ENCODE measurements at places on chromosomes 2 and 18.

DNA sequence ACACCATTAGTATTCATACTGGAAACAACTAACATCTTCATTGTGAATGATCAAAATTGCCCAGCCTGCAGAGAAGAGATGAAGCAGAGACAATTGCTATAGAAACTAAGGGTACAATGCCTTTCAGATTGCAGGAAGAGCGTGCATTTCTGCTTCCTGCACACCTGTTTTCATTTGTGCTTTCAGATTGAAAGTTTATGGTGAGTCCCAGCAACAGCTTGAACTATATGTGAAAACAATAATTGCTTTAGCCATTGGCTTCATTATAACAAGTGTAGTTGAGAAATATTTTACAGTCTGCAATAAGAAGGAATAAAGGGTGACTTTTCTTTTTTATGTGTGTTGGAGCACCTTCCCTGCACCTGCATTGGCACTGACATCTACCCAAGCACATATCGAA, 136.3 kb downstream of the CD8B2 start:
- DNase-seq, result no peak

GRCh38 chr2:229340086-229340760, 69.1 kb upstream of the PID1 start:
- no peak for DNase-seq

- no peak for DNase-seq
Measured at GRCh38 chr18:61953161-61953560, 60.4 kb upstream of the RNF152 start.

DNA sequence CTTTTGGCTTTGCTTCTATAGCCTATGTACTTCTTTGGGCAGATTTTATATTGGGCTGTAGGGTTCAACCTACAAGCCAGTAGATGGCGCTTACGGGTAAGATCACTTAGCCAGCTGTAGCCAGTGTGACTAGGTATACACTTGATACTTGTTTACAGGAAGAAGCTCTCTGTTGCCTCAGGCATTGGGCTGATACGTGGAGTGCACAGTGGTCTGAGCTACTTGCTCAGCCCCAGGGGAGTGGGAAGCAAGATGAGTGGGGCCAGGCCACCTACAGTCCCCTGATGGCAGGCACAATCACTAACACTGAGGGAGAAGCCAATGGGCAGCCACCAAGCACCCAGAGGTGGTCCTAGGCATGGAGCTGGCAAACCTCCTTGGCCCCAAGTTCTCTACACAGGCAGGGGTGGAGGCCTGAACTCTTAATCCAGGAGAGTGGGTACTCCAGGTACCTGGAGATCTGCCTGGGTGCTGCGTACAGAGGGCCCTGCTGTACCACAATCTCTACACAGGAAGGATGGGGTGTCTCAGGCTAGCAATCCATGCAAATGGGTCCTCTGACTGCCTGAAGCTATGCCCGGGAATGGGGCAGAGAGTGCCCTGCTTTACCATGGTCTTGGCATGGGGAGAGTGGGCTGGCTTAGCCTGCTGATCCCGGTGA, 122.2 kb downstream of the NCOA1 start:
- no peak for DNase-seq

GRCh38 chr18:24054130-24054529, 39.6 kb downstream of the TTC39C start:
- DNase-seq, result no peak

GRCh38 chr2:199307461-199307860, 150.3 kb downstream of the SATB2 start:
- no peak for DNase-seq

- no peak for DNase-seq
Measured at GRCh38 chr18:32114293-32114942, 22.7 kb downstream of the RNF138 start.

DNA sequence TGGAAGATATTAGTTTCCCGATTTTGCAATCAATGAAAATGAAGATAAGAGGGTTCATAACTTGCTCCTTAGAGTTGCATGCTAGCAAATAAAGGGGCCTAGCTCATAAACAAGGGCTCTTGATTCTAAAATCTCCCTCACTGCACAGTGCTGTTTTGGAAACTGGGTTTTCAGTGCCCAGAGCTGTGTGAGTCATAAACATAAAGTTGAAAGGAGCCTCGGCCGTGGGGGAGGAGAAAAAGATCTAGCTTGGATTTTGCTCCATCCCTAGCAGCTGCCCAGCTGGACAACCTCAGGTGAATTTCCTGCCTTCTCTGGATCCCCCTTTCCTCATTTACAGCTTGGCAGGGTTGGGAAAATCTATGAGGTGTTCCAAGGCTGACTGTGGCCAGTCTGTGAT, 42.5 kb downstream of the LYPD1 start:
- DNase-seq, result no peak

- DNase-seq, result no peak
Measured at GRCh38 chr2:174383796-174384195, 11.7 kb upstream of the SCRN3 start.

- no peak for DNase-seq
Measured at GRCh38 chr2:136143603-136144451, 25.9 kb upstream of the CXCR4 start.

GRCh38 chr2:24471662-24472061, 19.4 kb upstream of the NCOA1 start:
- no peak for DNase-seq

GRCh38 chr2:175595139-175595538, 406.9 kb downstream of the LNPK start:
- DNase-seq, result no peak

GRCh38 chr18:11987527-11987926, 6.2 kb downstream of the IMPA2 start:
- no peak for DNase-seq

DNA sequence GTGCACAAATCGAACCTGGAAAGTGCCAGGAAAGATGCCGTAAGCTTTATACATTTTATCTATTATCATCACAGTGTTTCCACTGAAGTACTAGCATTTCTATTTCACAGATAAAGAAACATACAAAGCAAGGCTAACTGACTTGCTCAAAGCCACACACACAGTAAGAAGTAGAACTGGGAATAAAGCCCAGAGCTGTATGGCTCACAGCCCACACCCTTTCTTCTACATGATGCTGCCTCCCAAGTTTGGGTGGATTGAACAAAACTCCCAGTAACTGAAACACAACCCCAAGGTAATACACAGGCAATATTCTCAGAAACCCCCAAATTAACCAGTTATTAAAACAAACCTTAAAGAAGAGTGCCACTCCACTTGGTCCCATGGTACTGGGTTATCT, 11.2 kb downstream of the SAP130 start:
- DNase-seq, result no peak

DNA sequence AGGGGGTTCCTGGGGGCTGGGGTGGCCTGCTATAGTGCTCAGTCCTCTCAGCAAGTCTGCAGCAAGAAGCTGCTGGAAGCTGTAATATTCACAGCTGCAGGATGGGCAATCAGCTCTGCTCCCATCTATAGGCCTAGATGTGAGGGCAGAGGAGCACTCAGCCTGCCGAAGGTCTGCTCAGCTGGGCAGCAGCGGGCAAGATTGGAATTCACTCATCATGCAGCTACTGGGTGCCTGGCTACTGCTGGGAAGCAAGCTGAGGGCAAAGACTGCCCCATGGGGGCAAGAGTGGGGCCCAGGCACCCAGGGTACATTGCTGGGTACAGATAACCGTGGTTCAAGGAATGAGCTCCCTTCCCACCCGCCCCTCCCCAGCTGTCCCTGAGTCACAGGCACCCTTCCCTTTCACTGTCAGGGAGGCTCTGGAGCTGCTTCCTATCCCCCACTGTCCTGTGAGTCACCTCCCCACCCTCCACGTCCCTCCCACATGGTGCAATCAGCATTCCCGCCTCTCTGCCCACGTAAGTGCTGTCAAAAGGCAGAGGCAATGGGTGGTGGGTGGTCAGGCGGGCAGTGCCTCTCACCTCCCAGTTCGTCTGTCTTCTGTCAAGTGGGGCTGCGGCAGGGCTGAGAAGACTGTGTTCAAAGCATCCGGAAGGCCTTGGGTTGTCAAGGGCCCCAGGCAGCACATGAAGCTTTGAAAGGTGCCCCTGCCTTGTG, 169.2 kb downstream of the TRIM43 start:
- peak; percentile 40 for DNase-seq

GRCh38 chr2:1306014-1306686, 107.1 kb upstream of the TPO start:
- no peak for DNase-seq

GRCh38 chr2:95024371-95024770, 1.1 kb upstream of the MAL start:
- DNase-seq, result no peak

- no peak for DNase-seq
Measured at GRCh38 chr2:159612255-159612901, 4.0 kb downstream of the BAZ2B start.

DNA sequence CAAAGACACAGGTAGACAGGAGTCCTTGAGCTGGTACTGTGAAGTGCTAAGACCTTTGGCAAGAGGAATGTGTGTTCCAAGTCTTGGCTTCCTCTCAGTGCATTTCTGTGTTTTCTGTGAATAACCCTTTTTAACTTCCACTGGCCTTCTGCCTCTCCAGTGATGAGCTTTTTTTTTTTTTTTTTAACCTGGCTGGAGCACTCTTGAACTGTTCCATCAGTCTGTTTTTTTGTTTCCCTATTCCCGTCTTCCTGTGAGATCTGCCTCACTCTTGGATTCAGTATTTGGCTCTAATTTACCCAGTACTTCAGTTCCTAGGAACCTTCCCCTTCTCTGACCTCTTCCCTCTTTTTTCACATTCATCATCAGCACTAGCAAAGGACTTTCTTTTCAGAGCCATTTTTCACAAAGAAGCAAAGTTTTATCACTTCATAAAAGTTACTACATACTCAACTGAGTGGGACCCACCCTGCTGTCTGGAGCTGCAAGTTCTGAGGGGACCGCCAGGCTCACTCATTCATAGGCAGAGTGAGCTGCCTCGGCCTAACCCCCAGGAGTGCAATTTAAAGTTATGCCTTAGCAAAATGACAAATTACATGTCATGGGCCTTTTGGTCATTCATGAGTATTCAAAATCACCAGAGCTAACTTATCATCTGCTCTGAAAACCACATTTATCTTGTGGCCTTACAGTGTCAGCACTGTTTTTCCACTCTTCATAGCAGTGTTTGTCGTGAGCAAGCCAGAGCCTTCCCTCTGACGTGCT, 126.9 kb upstream of the DAPL1 start:
- no peak for DNase-seq

DNA sequence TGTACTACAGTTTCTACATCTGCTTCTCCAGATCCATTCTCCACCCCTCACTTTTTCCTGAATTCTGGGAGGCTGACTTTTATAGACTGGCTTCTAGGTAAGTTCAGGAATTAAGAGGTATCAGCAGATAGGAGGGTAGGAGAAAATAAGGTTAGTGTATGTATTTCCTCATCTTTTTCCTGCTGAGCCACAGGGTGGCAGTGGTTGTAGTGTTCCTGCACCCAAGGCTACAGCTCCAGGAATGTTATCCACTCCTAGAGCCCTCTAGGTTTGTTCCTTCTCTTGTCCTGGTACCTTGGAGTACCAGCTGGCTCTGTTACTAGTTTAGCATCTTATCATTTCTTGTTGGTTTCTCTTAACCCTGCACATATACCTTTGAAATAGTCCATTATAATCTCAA, 40.7 kb upstream of the C2orf66 start:
- DNase-seq, result no peak

DNA sequence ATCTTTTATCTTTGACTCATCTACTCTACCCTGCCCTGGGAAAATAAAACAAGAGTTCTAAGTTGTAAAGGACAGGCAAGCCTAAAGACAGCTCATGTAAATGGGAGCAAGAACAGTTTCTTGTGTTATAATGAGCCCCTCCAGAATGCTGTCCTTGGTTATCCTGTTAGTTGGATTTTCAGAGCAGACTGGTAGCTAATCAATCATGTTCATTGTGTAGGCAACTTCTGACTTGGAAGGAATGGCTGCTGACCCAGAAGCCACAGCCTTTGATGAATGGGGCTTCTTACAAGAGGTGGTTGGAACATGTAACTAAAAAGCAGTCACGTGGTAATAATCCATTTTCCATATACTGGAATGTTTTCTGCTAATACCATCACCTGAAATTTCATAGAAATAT, 254.2 kb downstream of the AGPS start:
- DNase-seq, result no peak

DNA sequence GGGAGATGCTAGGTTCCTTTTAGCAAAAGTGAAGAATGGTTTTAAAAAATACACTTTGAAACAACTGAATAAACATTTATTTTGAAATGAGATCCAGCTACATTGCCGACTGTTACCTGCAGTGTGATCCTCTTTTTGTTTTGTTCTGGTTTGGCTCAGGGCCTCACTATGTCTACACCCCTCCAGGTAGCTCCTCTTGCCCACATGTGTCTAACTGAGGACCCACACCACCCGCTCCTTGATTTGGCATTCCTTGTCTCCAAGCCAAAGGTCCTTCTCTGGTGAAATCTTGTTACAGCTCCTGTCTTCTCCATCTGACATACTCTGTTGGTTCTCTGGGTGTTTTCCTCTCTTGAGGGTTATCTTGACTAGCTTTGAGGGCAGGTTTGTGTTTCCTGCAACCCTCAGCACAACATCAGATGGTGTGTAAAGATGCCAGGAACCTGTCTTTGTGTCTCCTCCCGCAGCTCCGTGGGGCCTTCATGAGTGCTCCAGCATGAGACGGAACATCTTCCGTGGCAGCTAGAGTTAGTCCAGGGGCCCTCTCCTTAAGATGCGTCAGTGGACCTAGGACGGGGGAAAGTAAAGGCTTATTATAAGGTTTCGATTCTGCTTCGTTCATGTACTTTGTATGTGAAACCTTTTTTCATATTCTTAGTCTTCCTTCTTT, 32.1 kb downstream of the MAP4K4 start:
- no peak for DNase-seq

DNA sequence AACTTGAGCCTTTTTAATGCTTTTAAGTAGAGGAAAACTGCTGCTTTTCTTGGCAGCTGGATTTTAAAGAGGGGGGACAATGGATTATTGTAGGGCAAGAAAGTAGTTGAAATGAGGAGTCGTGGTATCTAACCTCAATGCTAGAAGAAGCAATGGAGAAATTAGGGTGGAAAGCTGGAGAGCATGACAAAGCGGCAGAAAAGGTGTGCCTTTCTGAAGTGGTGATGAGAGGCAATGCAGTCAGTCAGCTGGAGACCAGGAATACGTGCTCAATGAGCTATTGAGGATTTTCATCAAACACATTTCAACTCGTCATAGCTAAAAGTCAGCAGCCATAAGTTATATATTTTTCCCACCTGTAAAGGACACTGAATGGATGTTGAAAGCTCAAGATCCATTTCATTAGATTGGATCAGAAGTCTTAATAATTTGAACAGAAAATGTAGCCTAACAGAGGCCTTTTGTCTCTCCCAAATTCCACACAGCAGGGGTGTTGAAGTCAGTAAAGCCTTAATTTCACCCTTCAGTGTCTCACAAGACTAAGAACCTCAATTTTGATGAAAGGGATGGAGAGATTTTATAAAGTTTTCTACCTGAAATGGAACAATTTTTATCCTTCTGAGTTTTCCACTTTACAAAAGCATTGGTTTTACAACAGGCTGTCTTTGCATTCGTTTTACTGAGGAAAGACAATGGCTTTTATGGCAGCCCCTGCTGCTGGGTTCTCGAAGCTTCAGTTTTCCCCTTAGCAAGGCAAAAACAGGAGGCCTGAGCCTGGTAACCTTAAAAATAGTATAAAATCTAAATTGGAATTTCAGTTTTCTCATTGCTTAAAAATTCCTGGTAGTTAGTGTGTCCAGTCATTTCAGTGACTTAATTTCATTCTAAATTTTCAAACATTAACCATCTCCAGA, 131.1 kb downstream of the CCDC102B start:
- DNase-seq, result no peak

Data from amniotic stem cell (primary cell).